ENCODE measurements at places on chromosomes 13 and 19.

DNA sequence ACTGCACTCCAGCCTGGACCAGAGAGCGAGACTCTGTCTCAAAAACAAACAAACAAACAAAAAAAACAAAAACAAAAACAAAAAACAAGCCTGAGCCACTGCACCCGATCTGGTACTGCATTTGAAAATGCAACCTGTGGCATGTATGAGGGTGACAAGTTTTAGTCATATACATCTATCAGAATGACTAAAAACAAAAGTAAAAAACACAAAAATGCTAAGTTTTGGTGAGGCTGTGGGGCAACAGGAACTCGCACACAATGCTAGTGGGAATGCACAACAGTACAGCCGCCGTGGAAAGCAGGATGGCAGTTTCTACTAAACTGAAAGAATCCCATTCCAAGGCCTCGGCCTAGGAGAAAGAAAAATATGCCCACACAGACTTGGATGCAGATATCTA, 7.8 kb downstream of the EBPL start:
- no peak for DNase-seq

- DNase-seq, result no peak
Measured at GRCh38 chr19:45742969-45743368, 9.7 kb downstream of the MEIOSIN start.

DNA sequence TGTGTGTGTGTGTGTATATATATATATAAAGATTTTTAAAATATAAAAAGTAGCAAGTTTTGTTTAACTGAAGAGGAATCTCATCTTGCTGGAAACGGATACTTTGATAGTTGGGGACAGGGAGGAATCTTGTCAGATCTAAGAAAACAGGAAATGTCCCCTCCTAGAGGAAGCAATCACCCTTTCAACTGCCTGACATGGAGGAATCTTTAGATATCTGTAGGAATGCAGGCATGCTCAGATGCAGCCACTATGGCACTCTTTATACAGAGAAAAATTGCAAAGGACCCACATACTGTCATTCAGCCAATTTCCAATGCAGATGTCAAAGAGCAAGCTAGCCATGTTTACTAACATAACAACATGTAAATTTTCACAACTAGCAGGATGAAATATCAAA, 38.8 kb downstream of the ZNF611 start:
- no peak for DNase-seq

GRCh38 chr13:104584481-104584880, 1518.3 kb upstream of the SLC10A2 start:
- DNase-seq, result no peak

DNA sequence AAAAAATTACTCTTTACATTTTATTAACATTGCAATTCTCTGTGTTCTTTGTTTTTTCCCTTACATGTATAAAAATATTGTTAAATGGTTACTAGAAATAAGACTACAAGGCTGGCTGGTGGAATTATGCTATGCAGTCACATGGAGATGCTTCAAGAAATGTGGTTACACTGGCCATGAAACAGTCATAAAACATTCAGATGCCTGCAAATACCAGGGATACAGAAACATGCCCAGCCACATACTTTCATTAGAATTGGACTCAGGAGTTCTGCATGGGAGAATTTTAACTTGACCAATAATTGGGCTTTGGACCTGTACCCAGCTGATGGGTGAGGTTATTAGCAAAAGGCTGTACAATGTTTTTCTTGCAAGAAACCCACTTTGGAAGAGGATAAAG, 1407.7 kb upstream of the SLC10A2 start:
- no peak for DNase-seq

- no peak for DNase-seq
Measured at GRCh38 chr13:106990594-106990993, 422.7 kb upstream of the ARGLU1 start.

DNA sequence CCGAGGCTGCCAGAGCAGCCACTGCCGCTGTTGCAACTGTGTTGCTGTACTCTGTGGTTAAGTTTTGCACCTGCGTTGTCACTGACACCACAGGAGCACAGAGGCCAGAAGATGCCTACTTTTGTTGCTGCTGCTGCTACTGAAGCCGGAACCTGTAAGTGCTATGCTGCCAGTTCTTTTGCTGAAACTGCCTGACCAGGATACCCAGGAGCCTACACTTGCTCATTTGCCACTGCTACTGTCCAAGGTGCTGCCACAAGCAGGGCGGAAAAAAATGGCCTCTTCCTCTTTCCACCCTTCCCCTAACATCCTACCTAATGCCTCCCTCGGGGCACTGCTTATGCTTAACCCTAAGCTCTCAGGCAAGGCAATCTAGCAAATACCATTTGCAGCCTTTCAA, 29.0 kb upstream of the NBEA start:
- DNase-seq, result no peak

DNA sequence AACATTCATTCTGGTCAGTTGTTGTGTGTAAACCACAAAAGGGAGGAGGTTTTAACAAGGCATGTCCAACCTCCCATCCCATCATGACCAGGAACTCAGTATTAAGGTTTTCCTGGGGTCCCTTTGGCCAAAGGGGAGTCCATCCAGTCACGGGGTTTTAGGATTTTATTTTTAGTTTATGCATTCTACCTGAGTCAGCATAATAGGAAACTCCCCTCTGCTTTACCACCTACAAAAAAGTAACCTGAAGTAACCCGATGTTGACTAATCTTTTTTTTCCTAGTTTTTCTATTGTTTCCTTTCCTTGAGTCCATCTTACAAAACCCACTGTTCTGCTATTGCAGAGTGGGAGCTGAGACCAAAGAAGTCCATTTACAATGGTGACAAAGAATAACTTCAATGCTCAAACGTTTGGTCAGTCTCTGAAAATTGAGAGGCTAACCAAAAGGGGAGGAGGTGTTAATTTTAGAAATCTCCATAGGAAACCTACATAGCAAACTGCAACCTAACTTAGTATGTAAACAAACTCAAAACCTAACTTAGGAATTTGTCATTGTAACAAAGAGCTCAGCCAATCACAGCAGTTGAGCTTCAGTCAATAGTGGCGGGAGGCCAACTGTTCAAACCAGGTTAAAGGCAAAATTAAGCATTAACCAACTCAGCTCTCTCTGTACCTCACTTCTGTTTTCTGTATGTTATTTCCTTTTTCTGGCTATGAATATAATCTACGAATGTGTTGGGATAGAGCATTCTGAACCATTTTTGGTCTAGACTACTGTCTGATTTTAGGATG, 1954.1 kb downstream of the PCDH9 start:
- no peak for DNase-seq

GRCh38 chr19:46368116-46368515, 21.2 kb downstream of the PPP5C start:
- no peak for DNase-seq

- DNase-seq, result no peak
Measured at GRCh38 chr19:7529246-7529600, 6.3 kb upstream of the PNPLA6 start.

DNA sequence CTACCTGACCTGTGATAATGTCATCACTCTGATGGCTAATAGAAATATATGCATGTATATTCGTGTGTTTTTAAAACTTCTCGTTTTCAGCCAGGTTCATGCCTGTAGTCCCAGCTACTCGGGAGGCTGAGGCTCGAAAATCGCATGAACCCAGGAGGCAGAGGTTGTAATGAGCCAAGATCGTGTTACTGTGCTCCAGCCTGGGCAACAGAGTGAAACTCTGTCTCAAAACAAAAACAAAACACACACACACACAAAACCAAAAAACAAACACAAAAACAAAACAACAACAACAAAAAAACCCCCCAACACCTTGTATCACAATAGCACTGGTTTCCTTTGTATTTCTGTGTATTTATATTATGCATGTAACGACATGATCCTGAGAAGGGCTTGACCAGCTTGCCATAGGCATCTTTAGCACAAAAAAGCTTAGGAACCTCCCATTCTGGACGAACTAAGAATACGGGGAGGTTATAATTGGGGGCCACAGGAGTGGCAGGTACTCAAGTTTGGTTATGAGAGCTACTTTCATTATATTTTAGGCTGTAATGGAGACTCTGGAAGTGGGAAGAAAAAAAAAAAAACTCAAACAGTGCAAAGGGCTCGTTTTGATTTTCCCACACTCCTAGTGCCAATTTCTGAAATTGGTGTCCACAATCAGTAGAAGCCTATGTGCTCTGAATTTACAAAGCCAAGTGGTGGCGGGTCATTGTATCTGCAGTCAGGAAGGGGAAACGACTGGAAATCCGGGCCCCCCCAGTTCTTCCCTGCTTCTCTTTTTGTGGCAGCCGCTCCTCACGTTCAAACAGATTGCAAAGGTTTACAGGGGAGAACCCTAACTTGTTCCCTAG, 1.2 kb upstream of the ACP7 start:
- DNase-seq, result no peak

GRCh38 chr19:9406798-9407352, 28.5 kb downstream of the ZNF266 start:
- peak; percentile 19 for DNase-seq

GRCh38 chr13:110641055-110642015, 26.0 kb downstream of the NAXD start:
- no peak for DNase-seq

Measured in natural killer cell (primary cell).